ENCODE measurements at places on chromosomes 4 and X.

GRCh38 chr4:15396157-15396800 is 31.6 kb upstream of the C1QTNF7 start:
- peak; percentile 47 for DNase-seq

- DNase-seq, result no peak
Observed at GRCh38 chr4:11116940-11117339, 311.8 kb downstream of the HS3ST1 start.

GRCh38 chr4:159910721-159911120 is 807.8 kb downstream of the RAPGEF2 start:
- no peak for DNase-seq

DNA sequence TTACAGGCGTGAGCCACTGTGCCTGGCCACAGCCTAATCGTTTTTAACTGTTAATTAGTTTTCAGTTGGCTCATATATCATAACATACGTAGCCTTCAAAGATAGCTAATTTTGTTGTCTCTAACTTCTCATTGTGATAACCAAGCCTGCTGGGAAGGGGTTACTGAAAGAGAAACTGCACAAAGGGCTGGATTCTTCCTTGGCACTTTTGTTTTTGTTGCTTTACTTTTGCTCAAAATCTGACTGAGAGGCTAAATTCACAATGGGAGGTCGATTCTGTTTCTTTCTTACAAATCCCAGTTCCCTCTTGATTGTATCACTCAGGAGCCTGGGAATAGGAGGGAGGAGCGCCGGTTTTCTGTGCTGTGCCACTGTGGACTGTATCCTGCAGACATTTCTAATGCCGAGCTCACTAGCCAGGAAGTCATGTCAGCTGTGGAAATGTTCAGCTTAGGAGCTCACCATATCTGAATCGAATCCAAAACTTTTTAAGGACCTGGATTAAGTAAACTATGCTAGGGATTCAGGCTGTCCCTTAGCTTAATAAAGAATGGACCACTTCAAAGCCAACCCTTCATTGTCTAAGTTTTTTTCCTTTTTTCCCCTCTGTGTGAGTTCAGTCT is 120.5 kb upstream of the FAT1 start:
- no peak for DNase-seq

GRCh38 chrX:24480400-24480865 is 15.3 kb downstream of the PDK3 start:
- DNase-seq, result no peak

- no peak for DNase-seq
Observed at GRCh38 chr4:5979981-5980380, 38.2 kb downstream of the C4orf50 start.

GRCh38 chr4:110211007-110211769 is 12.8 kb upstream of the ELOVL6 start:
- DNase-seq, result no peak

DNA sequence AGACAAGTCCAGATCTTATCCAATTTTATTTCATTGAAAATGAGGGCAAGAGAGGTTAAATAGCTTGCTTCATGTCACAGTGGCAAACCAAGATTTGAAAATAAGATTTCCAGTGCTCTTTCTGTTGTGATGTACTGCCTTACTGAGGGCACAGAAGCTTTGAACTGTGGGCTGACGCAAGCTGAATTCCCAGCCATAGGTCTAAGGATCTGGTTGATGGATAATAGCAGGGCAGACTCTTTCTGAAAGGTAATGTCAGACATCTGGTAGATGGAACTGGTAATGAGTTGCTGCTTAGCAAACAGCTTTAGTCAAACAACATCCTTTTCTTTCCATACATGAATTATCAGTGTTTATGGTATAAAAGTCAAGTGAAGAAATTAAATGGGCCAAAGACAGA is 193.9 kb upstream of the RASGEF1B start:
- DNase-seq, result no peak

- no peak for DNase-seq
Observed at GRCh38 chr4:107546638-107547037, 173.4 kb downstream of the PAPSS1 start.

- no peak for DNase-seq
Observed at GRCh38 chrX:40912166-40912565, 173.1 kb upstream of the USP9X start.

DNA sequence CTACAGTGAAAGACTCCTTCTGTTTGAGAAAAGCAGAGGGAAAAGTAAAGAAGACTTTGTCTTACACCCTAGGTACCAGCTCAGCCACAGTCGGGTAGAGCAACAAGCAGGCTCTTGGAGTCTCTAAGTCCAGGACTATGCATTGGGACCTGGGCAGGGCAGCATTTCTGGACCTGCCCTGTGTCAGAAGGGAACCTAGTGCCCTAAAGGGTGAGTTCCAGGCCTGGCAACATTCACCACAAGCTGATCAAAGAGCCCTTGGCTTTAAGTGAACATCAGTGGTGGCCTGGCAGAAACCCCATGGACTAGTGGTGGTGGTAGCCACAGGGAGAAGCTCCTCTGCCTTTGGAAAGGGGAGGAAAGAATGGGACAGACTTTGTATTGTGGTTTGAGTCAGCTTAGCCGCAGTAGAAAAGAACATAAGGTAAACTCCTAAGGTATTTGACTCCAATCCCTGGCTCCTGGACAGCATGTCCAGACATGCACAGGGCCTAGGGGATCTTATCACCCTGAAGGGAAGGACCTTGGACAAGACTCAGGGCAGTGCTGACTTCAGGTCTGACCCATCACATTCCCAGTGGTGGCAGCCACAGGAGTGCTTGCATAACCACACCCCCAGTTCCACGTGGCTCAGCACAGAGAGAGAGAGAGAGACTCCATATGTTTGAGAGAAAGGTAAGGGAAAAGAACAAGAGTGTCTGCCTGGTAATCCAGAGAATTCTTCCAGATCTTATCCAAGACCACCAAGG is 32.6 kb downstream of the CCDC158 start:
- no peak for DNase-seq

- no peak for DNase-seq
Observed at GRCh38 chr4:8585186-8585585, 5.0 kb downstream of the GPR78 start.

- no peak for DNase-seq
Observed at GRCh38 chr4:188254211-188254610, 115.0 kb downstream of the TRIML1 start.

DNA sequence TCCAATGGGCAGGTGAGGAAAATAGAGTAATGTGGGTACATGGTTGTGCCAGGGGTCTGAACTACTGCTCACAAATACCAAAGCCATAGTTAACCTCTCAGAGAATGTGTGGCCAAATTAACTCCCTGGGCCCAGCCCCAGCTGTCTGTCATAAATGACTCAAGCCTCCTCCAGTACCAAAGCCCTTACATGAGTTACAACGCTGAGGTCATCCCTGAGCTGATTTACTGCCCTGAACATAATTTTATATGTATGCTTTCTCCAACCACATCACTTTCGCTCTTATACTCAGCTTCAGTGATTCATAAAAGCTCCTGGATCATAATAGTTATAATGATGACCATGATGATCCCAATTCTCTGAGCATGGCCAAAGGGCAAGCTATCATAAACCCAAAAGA is 283.9 kb downstream of the NKX6-1 start:
- no peak for DNase-seq

GRCh38 chrX:3230496-3230895 is 116.0 kb downstream of the MXRA5 start:
- DNase-seq, result no peak

DNA sequence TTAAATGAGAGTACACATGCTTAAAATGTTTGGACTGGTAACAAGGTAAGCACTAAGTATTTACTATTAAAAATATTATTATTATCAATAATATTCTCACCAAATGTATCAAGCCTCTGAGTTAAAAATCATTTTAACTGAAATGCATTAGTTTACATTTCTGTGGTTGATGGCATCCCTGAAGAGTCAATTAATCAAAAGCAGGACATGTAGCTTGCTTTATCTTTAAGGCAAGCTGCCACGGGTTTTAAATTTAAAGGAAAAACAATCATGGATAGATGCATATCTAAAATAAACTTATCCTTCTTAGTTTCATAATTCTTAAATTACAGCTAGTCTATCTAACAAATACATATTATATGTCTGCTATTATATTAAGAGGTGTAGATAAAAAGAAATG is 584.8 kb upstream of the INTU start:
- no peak for DNase-seq

DNA sequence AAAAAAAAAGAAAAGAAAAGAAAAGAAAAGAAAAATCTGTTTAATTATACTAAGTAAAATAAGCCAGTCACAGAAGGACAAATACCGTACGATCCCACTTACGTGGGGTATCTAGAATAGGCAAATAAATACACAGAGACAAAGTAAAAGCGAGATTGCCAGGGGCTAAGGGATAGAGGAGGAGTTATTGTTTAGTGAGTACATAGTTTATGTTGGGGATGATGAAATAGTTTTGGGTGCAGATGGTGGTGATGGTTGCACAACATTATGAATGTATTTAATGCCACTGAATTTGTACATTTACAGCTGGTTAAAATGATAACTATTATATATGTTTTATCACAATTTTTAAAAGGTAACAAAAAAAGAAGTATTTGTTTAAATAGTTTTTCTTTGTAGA is 7.1 kb downstream of the CA5B start:
- no peak for DNase-seq

DNA sequence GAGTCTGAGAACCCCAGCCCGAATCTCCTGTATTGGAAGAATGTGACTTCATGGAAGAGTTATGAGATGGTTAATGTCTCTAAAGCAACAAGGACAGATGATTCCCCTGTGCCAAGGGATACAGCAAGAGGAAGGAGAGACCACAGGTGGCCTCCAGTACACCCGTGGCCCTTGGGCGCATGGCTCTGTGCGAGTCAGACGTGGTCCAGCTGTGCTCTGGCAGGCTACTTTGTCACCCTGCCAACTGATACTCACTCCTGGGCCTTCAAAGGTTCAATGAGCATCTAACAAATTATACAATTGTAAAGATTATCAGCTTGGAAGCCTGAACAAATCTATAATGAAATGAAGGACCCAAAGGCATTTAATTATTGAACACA is 71.7 kb downstream of the NYX start:
- no peak for DNase-seq

GRCh38 chr4:52001616-52002015 is 18.5 kb downstream of the LRRC66 start:
- DNase-seq, result no peak

DNA sequence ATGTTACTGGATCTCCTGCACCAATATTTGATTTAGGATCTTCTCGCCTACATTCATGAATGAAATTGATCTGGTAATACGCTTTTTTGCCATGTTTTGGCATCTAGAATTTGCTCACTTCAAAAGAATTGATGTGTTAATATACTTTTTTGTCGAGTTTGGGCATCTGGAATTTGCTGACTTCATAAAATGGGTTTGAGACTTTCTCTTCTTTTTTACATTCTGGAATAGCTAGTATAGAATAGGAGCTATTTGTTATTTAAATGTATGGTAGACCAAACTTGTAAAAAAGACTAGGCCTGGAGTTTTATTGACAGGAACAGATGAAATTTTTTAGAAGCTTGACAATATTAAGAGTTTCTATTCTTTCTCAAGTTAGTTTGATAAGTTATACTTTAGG is 404.9 kb upstream of the TENM3 start:
- no peak for DNase-seq

DNA sequence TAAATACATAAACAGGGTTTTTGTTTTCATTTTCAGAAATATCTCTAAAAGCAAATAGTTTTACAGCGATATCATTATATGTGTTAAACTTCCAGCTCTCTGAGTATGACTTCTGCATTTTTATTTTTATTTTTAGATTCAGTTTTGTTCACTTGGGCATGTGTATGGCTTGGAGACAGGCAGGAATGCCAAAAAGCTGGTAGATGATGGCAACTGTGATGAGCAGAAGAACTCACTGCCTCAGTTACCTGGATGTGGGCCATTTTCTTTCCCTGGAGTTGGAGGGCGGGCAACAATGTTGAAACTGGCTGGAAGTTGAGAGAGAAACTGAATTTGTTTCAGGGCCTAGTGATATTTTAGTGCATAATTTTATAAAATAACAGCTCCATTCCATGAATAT is 266.4 kb downstream of the ARHGAP24 start:
- no peak for DNase-seq

GRCh38 chr4:162403419-162403818 is 239.6 kb upstream of the FSTL5 start:
- no peak for DNase-seq

DNA sequence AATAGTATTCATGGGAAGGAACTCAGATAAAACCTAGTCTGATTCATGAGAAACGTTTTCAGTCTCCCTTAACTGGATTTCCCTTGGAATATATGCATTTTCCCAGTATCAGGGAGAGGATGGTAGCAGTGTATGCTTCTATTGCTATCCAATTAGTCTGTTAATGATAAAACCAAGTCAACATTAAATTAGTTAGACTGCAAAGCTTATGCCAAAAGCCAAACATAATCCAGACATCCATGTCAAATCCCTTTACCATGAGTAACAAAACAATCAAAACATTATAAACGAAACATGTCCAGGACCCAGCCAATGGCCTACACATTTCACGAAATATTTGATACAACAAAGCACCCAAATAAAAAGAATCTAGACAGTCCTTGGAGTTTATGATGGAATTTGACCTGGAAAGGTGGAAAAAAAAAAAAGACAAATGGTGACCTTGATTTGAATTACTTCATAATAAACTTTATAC is 34.5 kb upstream of the VEGFD start:
- no peak for DNase-seq
